ENCODE measurements at places on chromosomes 13 and 19.
A peak's percentile ranks its signal among the peaks of the same experiment; 100 is the strongest.

DNA sequence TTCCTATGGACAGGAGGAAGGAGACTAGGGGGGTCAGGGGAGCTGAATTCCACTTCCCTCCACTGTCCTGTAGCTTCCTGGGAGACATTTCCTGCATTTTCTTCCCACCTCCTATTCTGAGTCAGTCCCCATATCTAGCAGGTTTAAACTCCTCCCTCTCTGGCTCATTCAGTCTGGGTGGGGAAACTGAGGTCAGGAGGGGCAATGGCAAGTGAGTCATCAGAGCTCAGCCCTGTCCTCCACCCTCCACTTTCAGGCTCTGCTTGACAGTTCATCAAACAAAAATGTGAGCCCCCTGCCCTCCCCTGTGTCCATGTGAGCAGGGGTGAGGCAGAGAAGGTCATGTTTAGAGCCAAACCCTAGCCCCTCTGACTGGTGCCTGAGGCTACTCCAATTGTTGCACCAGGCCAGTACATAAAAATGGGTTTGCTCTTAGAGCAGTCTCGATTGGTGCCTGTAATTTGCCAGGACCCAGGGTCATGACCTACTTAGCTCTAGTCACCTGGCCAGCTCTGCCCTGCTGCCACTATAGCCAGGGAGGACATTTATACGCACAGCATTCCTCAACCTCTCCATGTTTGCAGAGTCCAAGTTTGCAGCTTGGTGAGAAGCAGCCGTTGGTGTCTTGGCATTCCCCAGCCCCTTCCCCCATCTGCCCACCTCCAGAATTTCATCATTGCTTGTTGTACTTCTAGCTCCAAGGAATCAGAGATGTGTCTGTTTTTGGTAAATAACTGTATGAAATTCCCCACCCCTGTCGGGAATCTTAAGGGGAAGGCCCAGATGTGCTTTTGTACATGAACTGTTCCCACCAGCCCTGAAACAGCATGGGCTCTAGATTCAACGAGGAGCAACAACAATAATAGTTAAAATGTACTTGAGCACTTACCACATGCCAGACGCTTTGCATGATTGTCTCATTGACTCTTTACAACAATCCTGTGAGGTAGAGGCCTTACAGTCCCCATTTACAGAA lies 20.7 kb downstream of the SAMD4B start:
- DNase-seq, result no peak

DNA sequence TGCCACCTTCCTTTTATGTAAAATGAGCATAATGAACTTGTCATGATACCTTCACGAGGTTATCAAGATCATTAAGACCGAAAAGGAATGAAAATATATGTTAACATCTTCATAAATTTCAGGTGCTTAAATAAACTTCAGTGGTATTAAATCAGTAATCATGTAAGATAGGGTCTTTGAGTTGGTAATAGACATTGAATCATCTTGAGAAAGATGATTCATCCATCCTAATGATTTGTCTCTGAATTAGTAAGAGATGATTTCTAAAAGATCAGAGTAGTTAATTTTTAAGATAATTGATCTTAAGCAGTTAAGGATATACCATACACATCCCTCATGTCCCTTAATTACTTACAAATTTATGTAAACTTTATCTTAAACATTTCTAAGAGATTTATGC lies 52.0 kb downstream of the COG3 start:
- DNase-seq, result no peak

GRCh38 chr13:24032252-24032651 lies 128.3 kb upstream of the SPATA13 start:
- DNase-seq, result no peak

- DNase-seq, result no peak
These were observed 583.0 kb upstream of the SPRY2 start for GRCh38 chr13:80923907-80924306.

GRCh38 chr13:91072486-91072885 lies 275.0 kb upstream of the MIR17HG start:
- DNase-seq, result no peak

DNA sequence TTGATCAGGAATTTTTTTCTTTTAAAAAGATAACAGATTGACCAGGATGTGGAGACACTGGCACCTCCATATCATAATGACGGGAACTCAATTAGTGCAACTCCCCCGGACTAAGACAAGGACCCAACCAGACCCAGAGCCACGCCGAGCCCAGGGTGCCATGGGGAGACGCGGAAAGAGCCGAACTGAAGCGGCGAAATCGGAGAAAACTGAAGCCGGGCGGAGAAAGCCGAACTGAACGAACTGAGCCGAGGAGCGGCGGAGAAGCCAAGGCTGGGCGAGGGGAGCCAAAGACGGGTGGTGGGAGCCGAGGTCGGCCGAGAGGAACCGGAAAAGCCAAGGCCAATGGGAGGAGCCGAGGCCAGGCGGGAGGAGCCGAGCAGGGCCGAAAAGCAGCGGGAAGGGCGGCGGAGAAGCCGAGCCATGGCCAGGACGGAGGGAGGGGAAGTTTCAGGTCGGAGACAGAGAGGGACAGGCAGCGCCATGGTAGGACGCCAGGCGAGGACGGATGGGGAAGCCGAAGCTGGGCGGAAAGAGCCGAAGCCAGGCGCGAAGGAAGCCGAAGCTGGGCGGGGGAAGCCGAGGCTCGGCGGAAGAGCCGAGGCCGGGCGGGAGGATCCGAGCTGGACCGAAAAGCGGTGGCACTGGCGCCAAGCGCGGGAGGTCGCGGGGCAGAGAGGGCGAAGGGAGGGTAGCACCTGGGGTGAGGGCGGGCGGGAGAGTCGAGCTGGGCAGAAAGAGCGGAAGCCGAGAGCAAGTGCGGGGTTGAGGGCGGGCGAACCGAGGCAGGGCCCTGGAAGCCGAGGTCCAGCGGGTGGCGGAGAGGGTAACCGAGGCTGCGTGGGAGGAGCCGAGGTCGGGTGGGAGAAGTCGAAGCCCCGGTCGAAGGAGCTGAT lies 29.4 kb downstream of the ZNF557 start:
- peak; percentile 83 for DNase-seq

DNA sequence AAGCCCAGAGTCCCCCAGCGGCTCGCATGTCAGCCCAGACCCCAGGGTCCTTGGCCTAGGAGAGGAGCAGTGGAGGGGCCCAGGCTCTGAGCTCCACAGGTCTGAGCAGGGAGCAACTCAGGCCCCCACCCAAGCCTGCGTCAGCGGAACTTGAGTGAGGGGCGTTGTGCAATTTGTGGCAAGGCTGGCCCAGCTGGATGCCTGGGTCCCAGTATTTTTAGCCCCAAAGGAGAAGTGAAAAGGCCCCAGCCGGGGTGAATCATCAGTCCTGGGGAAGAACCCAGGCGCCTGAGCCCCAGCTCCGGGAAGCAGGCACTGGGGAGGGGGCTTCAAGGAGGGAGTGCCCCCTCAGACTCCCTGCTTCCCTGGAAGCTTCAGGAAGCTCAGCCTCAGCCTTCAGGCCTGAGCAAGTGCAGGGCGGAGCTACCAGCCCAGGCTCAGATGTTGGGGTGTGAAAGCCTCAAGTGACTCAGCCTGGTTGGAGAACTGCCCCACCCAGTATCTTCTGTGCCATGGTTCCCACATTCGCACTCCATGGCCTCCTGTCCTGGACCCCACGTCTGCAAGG lies 7.2 kb downstream of the MED29 start:
- peak; percentile 44 for DNase-seq

- DNase-seq, result peak; percentile 66
These were observed 70.8 kb downstream of the NUFIP1 start for GRCh38 chr13:44918326-44919103.

DNA sequence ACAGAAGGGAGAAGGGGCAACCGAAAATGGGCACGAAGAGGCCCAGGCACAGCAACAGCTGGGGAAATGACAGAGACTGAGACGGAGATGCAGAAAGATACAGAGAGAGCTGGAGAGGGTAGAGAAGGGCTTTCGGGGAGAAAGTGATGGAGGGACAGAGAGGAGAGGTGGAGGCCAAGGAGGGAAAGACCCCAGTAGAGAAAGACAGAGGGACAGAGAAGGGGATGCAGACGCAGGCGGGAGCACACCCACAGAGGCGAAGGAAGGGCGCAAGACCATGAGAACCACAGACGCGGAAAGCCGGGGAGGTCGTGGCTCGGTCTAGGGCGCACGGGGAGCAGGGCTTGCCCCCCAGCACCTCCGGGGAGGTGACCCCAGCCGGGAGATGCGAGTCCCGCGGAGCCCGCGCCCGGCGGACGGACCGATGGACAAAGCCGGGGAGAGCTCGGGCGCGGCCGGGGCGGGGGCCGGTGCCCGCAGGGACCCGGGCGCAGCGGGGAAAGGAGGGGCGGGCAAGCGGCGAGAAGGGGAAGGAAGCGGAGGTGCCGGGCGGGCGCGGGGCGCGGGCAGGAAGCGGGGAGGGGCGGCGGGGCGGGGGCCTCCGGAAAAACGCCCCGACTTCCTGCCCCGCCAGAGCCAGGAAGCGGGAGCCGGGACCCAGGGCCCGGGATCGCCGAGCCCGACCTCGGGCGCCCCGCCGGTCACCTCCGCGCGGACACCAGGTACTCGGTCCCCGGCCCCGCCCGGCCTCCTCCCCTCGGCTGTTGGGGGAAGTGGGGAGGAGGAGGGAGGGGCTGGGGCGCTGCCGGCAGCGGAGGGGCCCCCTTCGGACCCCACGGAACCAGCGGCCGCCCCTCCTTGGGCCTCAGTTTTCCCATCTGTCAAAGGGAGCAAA lies at the start of gene ARHGEF1:
Gene ARHGEF1, plus strand, starts transcription at position 617 of the 895 bp plus-strand sequence. CDS start 4,899 bp downstream, outside the sequence.
- DNase-seq, result peak; percentile 53

DNA sequence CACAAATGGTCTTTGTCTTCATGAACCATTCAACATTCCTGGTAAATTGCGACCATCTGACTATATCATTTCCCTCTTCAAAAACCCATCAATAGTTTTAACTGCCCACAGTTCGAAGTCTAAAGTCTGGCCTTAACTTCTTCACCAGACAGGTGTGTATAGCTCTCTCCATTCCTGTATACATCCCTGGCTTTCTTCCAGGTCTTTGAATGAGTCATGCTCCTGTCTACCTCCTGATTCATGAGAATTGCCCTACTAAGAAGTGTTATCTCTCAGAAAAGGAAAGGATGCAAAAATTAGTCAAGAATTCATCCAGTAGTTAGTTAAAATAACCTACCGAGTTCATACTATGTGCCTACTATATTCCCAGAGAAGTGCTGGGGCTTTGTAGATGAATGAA lies 225.0 kb downstream of the TBC1D4 start:
- no peak for DNase-seq

DNA sequence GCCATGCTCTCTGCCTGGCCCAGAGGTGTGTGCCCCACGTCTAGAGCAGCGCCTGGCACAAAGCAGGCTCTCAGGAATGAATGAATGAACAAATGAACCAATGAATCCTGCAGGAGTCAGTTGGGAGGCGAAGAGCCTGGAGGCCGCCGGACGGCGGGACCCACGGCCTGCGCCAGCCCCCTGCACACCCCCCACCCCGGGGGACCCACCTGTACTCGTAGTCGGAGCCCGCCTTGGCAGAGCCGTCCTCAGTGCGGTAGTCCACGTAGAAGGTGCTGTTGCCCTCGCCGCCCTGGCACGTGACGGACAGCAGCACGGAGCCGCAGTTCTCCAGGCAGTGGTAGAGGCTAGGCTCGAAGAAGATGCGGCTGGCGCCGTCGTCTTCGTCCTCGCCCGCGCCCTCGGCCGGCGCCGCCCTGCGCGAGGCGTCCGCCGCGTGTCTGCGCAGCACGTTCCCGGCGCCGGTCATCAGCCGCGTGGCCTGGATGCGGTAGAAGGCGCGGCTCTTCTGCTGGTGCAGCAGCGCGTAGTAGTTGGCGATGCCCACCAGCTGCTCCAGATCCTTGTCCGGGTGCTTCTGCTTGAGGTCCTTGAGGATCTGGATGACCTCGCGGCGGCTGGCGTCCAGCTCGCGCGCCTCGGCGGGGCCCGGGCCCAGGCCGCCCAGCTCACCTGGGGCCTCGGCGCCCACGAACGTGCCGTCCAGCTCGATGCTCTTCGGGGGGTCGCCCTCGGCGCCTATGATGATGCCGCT lies 14.8 kb downstream of the SLC8A2 start:
- DNase-seq, result no peak

GRCh38 chr19:57244513-57244912 lies 4.1 kb downstream of the ZNF805 start:
- DNase-seq, result no peak

DNA sequence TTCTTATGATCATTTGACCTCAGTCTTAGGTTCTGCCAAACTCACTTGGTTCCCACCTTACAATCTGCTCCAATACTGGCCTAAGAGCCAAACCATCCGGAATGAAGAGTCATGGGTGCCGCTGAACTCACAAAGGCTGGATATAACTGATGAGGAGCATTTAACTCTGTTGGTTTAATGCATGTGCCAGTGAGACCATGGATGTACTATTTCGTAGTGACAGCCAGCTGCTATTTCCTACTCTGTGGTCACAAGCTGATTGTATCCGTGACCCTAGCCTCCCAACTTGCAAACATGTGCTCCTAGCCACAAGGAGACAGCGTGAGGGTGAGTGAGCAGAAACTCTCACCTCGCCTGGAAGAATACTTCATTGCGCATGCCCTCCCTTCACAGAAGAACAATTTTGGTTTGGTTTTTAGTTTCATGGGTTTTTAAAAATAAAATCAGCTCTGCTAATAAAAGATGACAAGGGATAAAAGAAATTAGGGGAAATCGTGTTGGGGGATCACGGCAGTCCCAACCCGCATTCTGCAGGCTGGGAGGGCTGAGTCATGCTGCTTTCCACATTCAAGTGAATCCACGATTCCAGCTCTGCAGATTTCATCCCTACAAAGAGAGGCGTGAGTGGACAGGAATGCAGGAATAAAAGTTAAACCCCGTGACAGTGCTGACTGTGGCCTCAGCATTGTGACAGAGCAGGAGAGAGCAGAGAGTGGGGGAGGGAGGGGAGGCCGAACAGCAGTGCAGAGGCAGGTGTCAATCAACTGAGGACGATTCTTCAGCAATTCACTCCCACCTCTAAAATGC lies 66.8 kb upstream of the RAP2A start:
- no peak for DNase-seq

DNA sequence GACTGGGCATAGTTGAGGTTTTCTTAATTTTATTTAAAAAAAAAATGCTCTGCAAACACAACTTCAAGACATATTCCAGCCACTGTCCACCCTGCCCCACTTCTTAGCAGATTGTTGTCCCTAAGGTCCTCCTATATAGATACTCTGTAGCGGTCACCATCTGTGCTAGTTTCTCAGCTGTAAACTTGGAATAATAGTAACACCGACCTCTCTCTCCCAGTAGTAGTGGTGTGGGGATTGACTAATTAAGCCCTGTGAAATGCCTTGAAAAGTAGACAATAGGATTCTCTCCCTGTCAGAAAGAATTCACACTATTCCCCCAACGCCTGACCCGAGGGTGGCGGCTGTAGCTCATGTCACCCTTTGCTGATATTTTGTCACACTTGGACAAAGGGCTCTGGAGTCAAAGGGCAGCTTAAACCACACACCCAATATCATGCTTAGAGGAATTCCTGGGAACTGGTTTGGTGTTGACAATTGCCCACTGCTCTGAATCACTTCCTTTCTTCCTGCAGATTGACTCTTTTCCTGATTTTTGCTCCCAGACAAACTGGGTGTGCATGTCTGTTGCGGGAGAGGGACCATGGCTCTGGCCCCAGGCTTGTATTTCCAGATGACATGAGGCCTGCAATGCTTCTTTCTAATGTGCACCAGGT lies 9.2 kb upstream of the SERP2 start:
- DNase-seq, result no peak

- DNase-seq, result no peak
These were observed 19.0 kb downstream of the LYL1 start for GRCh38 chr19:13083627-13084026.

- DNase-seq, result no peak
These were observed 32.2 kb downstream of the TMEM255B start for GRCh38 chr13:113791226-113791625.
